ENCODE measurements at places on chromosomes 6 and 20.

DNA sequence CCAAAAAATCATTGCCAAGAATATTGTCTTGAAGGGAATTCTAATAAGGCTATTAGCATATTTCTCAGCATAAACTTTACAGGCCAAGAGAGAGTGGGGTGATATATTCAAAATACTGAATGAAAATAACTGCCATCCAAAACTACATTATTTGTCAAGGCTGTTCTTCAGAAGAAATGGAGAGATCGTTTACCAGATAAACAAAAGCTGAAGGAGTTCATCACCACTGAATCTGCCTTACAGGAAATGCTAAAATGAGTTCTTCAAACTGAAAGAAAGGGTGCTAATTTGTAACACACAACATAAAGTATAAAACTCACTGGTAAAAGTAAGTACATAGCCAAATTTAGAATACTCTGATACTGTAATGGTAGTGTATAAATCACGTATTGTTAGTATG lies 517.0 kb downstream of the TENT5A start:
- DNase-seq = no peak

DNA sequence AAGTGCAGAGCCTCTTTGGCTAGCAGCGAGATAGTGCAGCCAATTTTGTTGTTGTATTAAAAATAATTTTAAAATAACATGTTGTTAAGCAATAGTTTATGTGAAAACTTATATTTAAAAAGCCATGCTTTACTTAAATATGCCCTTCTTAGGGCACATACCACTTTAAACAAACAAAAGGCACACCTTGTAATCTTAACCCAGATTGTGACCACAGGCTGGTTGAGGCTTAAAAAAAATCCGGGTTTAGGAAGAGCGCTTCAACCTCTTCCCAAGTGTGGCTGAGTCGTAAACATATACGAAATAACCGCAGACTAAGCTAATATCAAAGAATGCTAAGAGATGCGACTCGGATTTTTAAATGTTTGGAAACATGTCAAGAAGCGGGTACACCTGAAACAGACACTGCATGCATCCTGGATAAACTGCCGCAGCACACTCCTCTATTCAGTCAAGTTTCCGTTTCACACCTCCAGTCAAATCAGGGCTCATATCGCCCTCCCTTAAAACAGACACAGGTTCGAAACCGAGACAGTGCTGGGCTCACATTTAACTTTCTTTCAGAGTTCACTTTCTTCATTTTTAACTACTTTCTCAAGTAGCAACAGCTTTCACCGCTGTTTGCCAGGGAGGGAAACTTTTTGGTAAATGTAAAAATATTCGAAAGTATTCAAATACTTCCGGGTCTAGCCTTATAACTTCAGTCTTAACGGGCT lies 1.5 kb downstream of the DEK start:
- peak; percentile 48 for DNase-seq

- no peak for DNase-seq
Observed at GRCh38 chr6:78300885-78301284, 566.5 kb upstream of the IRAK1BP1 start.

DNA sequence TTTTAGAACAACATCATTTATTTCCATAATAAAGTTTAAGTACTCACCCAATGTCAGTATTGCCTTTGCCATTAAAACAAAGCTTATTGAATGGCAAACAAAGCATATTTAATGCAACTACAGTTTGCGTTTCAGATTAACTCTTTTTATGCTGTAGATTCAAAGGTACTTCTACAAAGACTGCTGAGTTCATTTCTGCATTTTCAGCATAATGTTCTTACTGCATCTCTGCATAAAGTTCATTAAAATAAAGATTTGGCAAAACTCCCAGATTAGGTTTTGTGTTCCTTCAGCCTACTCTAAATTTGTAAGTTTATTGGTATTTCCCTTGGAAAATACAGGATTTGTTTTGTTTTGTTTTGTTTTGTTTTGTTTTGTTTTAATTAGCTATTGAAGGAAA lies 359.4 kb downstream of the ADGRB3 start:
- no peak for DNase-seq

DNA sequence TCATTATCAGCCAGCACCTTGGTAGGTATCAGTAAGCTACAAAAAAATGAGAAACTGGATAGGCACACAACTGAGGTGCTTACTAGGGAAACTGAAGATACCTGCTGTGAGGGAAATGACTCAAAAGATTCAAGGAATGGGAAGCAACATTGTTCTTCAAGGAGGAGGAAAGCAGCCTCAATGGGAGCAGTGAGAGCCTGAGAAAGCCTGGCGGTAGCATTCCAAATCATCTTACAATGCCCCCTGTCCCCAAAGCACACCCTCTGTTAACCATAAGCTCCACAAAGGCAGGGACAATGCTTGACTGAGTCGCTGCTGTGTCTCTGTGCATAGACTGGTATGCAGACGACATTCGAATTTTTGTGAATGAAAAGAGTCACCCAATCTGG lies 10.6 kb downstream of the PKHD1 start:
- DNase-seq = no peak

DNA sequence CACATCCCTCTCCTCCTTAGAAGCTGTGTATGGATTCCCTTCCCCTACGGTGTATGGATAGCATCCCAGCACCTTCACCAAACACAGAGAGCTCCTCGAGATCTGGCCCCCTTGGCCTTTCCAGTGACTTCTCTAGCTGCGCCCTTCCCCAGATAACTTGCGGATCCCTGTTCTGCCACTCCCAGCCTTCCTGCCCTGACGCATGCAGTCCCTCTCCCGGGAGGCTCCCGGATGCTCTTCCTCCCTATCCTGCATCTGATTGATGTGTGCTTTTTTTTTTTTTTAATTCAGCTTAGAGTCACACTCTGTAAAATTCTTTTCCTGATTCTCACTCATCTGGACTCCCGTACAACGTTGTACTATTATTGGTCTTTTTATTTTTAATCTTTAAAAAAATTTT lies 44.8 kb downstream of the GCNT2 start:
- no peak for DNase-seq

DNA sequence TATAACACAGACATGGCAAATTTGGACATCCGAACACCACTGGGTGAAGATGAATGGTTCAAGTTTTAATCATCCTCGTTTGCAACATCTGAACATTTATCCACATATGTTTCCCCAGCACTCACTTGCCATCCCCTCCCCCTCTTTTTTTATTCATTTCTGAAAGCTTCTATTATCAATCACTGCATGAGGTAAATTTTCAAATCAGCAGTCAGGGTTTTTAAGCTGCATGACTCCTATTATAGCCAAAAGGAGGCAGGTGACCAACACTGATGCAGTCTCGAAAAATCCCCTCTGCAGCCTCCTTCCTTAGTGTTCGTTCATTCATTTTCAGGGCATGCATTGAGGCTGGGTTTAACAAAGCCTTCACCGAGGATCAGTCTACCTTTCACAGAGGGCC lies 530.8 kb upstream of the JARID2 start:
- no peak for DNase-seq

DNA sequence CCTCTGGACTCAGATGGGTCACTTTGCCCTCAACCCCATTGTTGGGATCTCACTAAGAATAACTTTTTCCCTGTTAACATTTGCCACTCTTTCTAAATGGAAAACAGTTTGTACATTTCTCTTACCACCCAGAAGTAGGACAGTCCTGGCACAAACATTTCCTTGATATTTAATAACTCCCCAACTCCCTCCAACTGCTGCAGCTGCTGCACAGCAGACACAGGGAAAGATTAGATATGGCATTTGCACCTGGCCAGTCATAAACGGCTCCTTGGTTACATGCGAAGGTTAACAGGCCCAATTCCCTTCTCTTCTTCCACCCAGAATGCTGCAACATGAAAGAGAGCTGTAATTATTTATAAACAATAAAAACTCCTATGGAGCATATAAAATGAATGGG lies 55.9 kb upstream of the SOX4 start:
- no peak for DNase-seq

DNA sequence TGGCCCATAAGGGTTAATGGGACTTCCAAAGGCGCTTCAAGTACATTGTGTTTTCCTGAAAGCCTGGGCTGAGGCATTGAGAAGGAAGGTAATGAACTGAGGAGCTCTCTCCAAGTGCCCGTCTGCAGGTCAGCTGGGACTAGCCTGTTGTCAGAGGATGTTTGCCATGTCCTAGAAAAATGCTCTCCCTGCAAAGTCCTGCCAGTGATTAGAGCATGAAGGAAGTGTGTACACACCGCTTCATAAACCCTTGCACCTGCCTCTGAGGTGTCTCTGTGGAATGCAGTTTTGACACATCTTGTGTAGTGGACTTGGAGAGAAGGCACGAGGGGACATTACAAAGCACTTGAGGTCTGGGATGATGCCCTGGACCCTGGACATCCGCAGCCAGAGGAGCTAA lies 506.7 kb downstream of the KIF16B start:
- no peak for DNase-seq

DNA sequence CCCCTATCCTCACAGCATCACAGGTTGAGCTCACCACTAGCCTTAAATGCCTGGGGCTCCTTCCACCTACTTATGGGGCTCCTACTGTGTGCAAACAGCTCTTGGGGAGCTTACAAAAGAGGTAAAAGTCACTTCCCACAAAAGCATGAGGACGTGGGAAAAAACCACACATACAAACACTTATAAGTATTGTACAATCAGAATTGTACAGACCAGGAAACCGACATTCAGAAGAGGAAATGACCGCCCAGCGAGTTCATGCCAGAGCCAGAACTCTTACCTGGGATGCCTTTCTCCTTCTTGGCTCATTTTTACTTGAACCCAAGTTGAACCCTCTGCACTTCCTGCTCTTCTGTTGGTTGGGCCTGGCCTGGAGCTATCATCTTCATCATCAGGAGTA lies 6.3 kb upstream of the PPP1R16B start:
- DNase-seq = no peak

- no peak for DNase-seq
Observed at GRCh38 chr6:114467931-114468330, 125.1 kb upstream of the HS3ST5 start.

DNA sequence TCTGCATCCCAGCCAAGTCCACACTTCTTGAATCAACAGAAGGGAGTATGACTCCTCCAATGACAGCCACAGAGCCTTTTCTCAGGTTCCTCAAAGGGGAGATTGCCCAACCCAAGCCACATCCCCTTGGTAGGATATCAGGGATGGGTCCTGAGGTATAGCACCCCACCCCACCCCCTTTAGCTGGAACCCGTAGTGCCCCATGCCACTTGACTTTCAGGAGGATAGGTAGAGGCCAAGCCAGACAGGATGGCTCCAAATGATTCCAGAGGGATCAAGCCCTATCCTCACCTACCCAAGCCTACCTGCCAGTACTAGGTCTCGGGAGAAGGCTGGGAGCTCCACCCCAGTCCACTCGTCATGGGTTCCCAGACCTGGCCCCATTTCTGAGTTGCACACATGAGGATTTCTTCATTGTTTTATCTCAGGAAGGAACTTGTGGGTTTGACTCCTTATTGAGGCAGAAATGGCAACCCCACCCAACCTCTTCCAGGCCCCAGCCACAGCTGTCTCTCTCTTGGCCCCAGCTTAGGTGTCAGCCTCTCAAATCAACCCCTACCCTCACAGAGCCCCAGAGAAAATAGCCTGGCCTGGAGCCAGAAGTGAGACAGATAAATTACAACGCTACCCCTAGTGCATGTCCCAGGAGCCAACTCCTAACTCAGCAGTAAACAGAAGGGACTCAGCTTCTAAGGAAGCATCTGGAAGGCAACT lies 3.6 kb downstream of the CCND3 start:
- DNase-seq = no peak

DNA sequence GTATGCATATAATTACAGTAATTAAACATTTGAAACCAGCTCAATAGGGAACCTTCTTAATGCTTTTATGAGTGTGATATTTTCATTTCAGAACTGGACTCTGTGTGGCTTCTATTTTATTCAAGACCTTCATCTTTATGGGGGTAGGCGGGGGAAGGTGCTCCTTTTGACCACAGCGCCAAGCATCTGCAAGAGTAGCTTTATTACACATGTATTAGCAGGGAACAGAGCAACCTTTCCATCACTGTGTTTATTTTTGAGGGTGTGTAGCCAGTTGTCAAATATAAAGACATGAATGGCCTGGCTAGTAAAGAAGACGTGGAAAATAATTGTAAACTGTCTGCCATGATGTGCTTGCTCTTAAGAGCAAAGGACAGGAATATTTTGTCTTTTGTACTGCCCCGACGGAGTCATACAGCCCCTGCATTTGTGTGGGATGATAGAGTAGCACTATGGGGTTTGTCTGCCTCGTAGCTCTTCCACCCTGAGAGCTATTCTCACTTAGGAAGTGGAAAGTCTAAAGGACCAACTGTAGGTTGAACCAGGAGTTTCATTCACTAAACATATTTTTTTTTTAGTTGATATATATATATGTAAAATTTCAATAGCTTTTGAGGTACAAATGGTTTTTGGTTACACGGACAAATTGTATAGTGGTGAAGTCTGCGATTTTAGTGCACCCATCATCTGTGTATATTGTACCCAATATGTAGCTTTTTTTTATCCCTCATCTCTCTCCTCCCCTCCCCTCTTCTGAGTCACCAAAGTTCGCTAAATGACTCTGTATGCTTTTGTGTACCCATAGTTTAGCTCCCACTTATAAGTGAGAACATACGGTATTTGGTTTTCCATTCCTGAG lies 91.2 kb downstream of the CARMIL1 start:
- no peak for DNase-seq

GRCh38 chr6:149566410-149567193 lies 427 bp downstream of the GINM1 start:
- no peak for DNase-seq

GRCh38 chr20:60467771-60468170 lies 509.5 kb downstream of the CDH26 start:
- DNase-seq = no peak

DNA sequence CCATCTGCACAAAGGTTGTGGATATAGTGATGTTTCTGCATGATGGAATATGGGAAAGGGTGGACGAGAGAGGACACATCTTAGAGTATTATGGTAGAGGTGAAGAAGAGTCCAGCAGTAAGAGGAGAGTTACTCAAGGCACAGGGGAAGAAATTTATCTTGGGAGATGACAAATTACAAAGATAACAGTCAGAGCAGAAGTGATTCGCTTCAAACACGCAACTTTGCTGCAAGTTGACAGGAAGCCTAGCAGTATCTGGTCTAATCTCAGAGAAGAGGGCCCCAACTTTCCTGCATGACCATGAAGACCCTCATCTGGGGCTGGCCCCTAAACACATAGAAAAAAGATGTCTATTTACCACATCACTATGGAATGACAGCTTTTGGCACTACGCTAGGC lies 1.2 kb upstream of the CALHM6 start:
- no peak for DNase-seq

GRCh38 chr6:4224067-4224978 lies 88.9 kb upstream of the ECI2 start:
- no peak for DNase-seq

DNA sequence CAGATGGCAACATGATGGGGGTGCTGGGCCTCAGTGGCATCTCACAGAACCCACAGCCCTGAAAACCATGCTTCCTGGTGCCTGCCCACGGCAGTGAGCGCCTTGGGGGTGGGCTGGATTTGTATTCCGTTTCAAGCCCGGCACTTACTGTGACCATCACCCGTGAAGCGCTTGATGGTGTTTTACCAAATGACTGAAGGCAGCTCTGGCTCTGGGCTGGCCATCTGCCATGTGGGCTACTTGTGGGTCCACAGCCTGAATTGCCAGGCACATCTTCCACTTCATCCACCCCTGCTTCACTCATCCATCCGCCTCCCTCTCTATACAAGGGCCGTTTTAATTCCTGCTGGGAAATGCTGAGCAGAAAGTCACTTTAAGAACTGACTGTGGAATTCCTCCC lies 250.9 kb upstream of the GMDS start:
- DNase-seq = no peak
